ENCODE measurements at places on chromosomes 1 and 21.

GRCh38 chr1:216626394-216627067 lies 96.7 kb downstream of the ESRRG start:
- DNase-seq, result no peak

GRCh38 chr1:201676641-201677040 lies 137.7 kb downstream of the NAV1 start:
- no peak for DNase-seq

DNA sequence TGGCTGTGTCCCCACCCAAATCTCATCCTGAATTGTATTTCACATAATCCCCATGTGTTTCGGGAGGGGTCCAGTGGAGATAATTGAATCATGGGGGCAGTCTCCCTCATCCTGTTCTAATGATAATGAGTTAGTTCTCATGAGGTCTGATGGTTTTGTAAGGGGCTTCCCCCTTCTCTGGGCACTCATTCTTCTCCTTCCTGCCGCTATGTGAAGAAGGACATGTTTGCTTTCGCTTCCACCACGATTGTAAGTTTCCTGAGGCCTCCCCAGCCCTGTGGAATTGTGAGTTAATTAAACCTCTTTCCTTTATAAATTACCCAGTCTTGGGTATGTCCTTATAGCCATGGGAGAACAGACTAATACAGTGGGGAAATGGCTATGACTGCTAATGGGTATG lies 72.7 kb upstream of the ZNF648 start:
- DNase-seq, result no peak

- no peak for DNase-seq
Observed at GRCh38 chr1:116352349-116352813, 20.7 kb upstream of the ATP1A1 start.

GRCh38 chr1:167452483-167452882 lies 65.8 kb downstream of the CD247 start:
- DNase-seq, result no peak

GRCh38 chr1:18560692-18561091 lies 70.0 kb upstream of the PAX7 start:
- DNase-seq, result no peak

DNA sequence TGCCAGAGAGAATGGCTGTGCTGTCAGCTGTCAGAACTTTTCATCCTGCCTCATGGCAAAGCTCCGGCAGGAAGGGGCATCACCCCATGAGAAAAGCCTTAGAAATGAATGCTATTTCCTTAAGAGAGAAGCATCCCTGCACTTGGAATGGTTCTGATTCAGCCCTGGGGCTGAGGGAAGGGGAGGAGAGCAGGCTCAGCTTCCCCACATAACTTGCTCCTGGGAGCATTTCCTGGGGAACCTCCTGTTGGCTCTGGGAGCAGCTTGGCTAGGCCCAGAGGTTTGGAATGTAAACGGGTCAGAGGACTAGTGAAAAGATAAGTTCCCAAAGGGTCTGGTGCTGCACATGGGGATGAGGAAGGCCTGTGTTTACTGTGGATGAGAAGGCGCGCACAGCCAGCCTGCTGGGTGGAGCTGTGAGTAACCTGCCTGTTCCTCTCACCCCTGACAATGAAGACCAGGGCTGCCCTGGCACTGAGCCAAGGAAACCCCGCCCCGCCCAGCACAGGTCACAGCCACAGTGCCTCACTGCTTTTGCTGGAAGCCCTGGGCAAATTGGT lies 5.0 kb downstream of the PRELP start:
- no peak for DNase-seq

GRCh38 chr1:111843177-111843576 lies 87.5 kb downstream of the DDX20 start:
- no peak for DNase-seq

GRCh38 chr1:20153000-20153418 lies 13.9 kb downstream of the PLA2G2F start:
- peak; percentile 69 for DNase-seq

DNA sequence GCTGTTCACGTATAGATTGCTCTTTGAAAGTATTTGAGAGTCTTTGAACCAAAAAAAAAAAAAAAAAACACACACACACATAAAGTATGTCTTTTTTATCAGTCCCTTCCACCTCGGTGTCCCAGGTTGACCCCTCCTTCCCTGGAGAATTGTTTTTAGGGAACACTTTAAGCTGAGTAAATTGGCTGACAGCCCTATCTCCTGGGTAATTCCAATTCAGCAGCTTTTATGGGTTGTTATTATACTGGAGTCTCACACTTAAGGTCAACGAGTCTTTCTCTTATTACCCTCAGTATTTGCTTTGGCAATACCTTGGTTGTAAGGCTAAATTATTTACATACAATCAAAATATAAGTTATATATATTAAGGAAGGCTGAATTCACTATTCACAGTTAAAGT lies 69.4 kb downstream of the SLC30A10 start:
- no peak for DNase-seq

GRCh38 chr1:16367258-16367967 lies 371 bp downstream of the SZRD1 start:
- DNase-seq, result peak; percentile 91

DNA sequence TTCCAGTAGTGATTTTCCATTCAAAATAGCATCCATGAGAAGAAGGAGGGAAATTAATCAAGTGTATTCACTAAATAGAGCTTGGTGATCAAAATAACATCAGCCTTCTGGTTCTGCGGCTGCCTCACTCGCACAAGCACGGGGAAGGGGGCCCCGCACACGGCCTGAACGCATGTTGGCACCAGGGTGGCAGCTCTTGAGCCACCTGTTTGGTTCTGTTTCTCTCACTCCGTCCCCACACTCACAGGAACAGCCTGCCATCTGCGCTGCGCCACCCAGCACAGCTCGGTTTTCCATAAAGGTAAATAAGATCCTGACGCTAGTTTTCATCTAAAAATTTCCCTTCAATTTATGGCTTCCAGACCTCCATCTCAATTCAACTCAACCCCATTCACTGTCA lies 49.4 kb downstream of the TIAM1 start:
- DNase-seq, result no peak

GRCh38 chr1:158819461-158820443 lies 11.4 kb upstream of the MNDA start:
- DNase-seq, result no peak

GRCh38 chr1:39623053-39623452 lies 16.4 kb downstream of the HEYL start:
- no peak for DNase-seq

DNA sequence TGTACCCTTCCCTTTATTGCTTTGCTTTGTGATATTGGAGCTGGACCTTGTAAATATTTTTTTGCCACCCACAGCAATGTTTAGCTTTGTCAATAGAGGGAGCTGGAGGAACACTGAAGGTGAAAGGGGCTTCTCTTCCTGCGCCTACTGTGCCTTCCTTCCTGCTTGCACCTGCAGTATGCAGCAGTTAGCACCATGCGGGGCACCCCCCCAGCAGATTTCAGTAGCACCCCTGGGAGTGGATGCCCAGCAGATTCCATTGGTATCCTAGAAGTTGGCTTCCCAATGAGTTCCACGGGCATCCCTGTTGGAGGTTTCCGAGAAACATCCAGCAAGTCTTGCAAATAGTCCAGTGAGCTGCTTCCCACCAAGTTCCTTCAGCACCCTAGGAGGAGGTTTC lies 25.6 kb downstream of the S100A10 start:
- no peak for DNase-seq

GRCh38 chr1:67645495-67646144 lies 39.4 kb upstream of the GADD45A start:
- DNase-seq, result no peak

GRCh38 chr1:53127546-53127945 lies 14.9 kb downstream of the SLC1A7 start:
- DNase-seq, result no peak

DNA sequence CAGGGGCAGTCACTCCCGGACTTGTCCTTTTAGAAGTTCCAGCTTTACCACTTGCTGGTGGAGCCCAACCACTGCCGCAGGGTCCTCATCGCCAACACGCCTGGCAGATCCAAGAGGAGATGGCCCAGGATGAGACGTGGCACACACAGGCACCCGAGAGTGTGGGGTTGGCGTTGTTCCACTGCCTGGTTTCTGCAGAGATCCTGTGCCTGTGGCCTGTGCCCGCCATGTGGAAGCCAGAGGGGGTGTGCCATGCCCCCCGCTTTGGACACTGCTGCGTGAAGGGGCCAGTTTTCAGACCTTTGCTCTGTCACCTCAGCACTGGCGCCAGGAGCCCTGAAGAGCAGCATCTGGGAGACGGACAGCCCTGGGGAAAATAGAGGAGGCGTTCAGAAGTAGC lies 10.8 kb downstream of the CD46 start:
- DNase-seq, result peak; percentile 86

DNA sequence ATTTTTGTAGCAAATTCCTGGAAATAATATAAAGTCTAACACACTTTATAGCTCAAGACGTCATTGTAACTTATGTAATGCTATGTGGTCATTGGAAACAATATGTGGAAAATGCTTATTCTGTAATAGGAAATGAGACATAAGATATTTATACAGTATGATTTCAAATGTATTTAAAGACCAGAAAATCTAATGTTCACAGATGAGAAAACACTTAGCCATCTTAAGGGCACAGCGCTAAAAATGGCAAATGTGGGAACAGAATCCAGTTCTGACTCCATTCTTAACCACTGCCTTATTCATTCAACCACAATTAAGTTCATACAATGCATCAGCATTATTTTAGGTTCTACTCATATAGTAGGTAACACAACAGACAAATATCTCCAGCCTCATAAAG lies 12.5 kb downstream of the CSDE1 start:
- DNase-seq, result no peak

DNA sequence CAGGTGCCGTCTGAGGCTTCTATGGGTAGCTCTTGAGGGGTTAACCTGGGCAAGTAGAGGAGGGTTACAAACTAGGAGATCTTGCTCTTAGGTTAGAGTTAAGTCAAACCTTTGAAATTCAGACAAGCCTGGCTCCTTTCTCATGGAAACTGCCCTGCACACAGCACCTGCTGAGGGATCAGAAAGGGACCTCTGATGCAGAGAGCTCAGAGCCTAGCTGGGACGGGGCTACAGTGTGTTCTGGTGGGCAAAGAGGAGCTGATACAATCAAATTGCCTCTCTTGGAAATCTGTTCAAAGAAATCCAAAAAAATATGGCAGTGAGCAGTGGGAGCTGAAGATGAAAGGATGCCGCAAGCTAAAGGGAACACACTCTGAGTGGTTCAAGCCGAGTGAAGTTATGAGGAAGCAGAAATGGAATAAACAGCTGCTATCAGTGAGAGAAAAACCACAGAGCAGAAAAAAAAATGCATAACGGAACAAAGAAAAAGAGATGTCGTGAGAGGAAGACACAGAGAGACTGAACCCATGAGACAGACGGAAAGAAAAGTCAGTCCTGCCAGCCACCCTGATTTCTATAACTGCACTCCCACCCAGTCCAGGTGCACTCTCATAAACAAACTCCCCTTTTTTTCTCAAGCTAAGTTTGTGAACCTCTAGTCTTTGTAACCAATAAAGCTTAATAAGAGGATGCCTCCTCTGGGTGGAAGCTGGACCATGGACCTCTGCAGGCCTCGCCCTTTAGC lies 26.6 kb downstream of the PAFAH2 start:
- no peak for DNase-seq

DNA sequence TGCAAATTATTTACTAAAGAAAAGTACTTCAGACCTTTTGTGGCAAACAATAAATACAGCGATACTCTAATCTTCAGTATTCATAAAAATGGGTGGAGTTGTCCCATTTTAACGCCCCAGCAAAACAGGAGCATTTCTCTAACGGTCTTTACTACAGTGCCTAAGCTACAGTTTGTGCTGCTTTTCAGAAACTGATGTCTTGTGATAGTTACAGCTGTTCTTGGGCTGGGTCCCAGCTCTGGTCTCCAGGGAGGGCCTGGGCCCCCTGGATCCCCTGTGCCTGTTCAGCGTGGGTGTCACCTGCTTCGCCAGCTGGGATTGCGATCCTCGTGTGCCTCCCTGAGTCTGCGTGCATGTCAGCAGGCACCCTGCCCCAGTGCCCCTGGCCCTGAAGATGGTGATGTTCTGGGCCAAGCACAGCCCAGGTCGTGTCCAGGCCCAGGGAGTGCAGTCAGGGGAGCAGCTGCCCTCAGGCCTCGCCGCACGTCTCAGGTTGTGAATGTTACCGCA lies 64.0 kb upstream of the DIP2A start:
- peak; percentile 77 for DNase-seq

- no peak for DNase-seq
Observed at GRCh38 chr1:219626865-219627264, 14.0 kb upstream of the ZC3H11B start.

GRCh38 chr21:18970416-18970815 lies 566.8 kb upstream of the TMPRSS15 start:
- DNase-seq, result no peak

DNA sequence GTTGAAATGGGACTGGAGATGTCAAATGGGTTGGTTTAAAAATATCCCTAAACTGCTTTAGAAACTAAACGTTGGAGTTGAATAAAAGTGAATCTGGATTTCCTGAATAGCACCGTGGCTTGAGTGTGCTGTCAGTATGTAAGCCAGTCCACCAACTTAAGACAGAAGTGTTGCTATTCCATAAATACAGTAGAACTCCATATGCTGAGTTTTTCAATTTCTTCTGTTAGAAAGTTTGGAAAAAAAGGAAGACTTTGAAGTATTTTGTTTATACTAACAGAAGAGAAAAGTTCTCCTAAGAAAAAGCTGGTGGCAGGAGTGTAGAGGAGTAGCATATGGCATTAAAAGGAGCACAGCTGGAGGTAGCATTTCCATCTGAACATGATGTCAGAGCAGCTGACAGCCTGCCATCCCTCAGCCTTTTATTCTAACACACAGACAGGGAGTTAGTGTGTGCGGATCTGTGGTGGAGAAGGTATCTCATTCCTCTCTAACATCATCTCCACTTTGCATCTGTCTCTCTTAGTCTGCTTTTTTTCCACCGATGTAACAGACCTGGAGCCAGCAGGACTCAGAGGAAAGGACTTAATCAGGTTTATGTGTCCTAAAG lies at the start of gene ZBTB18:
TSS of gene ZBTB18 (plus strand) at position 449 of the 610 bp plus-strand sequence. CDS start at position 598, 149 bp downstream.
- DNase-seq, result no peak

DNA sequence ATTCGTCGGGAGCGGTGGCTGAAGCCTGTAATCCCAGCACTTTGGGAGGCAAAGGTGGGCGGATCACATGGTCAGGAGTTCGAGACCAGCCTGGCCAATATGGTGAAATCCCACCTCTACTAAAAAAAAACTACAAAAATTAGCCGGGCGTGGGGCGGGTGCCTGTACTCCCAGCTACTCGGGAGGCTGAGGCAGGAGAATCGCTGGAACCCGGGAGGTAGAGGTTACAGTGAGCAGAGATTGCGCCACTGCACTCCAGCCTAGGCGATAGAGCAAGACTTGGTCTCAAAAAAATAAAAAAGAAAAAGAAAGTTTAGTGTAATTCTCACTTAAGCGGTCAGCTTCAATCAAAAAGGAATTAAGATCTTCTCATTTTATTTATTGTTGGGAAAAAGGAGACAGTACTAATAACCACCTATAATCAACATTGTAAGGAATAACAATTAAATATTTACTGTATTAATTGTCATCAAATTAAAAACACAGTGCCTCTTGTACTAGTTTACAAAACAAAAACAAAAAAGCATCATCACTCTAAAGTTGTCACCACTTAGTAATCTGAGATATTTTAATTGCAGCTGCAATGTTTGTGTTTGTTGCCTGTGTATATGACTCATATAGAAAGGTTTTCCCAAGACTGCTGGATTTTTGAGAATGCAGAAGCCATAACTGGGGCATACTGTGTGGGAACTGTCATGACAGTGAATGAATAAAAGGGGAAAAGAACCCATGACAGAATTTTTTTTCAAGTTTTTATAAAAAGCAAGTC lies 3.7 kb downstream of the FBXO42 start:
- DNase-seq, result no peak

- DNase-seq, result peak; percentile 79
Observed at GRCh38 chr1:228368801-228369607, 37.6 kb downstream of the TRIM11 start.
